Fibroblast of mammary gland (primary cell): ENCODE measurements at places on chromosomes 7 and 10.
A peak's percentile ranks its signal among the peaks of the same experiment; 100 is the strongest.

- DNase-seq: no peak
These were observed 82.8 kb upstream of the C7orf33 start for GRCh38 chr7:148507787-148508186.

GRCh38 chr7:131921016-131921415 lies 364.6 kb upstream of the PODXL start:
- DNase-seq: peak; percentile 5

DNA sequence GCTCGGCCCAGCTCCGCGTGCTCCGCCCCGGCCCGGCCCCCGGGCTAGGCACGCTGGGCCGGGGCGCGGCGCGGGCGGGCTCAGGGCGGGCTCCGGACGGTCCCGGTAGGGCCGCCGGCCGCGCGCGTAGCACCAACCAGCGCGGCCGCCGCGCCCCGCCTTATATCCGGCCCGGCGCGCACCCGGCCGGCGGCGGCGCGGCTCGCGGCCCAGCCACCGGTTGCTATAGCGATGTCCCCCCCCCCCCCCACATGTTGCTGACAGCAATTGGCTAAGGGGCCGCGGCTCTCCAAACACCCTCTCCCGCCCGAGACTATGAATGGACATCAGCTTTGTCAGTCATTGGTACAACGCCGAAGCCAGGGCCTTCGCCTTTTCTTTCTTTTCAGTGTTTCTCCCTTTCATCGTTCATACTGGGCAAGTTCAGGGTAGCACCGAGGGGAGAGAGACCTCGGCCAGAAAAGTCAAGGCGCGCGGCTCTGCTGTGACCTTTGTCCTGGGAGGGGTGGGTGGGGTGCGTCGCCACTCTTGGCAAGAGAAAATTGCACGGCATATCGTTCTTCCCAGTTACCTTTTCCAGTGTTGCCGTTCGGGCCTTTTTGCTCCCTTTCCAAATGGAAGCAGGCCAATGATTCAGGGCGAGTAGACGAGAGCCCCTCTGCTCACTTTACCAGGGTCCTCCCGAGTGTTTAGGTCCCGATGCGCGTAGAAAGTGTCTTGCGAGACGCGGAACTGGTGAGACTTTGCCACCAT lies 354.2 kb downstream of the DNAJB6 start:
- peak; percentile 80 for DNase-seq

DNA sequence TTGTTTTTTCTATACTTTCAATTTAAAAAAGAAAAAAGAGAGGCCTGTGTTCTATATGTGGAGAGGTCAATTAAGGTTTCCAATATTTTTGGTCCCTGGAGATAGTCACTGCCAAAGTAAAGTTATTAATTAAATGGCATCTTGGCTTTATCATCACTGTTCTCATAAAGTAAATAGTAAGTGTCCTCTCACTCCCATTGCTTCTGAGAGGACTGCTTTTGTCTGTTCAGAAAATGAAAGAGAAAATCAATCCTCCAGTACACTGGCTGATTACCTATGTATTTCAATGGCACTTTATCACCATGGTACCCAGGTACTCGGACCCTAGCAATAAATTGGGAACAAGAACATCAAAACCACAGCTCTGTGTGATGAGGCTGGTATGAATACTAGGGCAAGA lies 94.0 kb downstream of the RNLS start:
- no peak for DNase-seq

DNA sequence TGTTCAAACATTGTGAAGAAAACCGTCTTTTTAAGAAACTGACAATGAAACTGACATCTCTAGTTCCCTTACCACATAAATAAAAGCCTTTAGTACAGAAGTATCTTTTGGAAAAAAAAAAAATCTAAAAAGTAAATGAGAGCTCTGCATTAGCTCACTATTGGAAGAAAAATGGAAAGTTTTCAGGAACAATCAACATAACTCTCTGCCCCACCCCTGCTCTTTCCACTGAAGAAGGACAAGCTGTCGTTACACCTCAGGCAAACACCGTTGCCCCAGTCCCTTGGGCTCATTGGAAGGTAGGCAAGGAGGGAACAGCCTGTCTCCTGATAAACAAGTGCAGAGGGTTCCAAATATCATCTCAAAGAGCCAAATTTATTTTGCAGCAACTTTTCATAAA lies 22.4 kb upstream of the C1QL3 start:
- DNase-seq: no peak

DNA sequence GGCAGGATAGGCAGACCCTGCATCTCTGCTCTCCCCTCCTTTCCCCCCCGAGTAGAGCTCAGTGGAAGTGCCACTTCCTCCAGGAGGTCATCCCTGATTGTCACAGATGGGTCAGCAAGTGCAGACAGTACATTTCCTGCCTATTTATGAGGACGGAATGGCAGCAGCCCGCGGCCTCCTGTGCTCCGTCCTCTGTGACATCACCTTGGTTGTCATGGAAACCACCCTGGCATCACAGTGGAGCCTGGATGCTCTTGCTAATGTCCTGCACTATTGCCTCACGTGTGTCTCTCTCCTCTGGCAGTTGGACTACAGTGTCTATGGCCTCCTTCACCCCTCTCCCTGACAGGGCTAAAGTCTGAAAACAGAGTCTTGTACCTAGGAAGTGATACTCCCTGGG lies 148.6 kb downstream of the SH3PXD2A start:
- DNase-seq: no peak

DNA sequence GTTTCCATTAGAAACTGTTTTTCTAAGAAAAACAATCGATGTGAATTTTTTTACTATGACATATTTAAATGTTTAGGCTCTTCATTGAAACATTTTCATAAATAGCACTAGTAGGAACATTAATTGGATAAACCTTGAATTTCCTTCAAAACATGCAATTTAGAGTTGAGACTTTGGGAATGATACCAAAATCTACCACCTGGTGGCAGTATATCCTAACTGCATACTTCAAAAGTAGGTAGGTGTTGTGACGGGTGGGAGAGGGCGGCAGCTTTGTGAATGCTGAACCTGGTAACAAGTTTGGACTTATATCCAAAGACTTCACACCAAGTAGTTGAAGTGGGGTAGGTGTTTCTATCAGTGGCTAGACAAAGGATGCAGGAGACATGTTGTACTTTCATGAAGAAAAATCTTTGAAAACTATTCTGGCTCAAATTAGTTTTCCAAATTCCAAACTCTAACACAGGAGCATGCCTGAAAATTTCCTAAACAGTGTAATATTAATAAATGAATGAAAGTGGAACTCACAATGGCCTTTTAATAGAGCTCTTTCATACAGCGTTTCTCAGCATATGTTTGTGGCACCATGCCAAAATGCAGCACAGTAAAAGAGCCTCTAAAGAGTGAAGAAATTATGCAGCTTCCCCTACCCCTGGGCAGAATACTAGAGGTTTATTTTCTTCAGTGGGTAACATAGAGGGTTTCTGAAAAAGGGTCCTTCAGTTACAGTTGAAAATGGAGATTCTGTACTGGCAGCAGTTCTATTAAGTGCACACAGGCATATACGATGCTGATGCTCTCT lies 201.0 kb upstream of the TPK1 start:
- peak; percentile 45 for DNase-seq

DNA sequence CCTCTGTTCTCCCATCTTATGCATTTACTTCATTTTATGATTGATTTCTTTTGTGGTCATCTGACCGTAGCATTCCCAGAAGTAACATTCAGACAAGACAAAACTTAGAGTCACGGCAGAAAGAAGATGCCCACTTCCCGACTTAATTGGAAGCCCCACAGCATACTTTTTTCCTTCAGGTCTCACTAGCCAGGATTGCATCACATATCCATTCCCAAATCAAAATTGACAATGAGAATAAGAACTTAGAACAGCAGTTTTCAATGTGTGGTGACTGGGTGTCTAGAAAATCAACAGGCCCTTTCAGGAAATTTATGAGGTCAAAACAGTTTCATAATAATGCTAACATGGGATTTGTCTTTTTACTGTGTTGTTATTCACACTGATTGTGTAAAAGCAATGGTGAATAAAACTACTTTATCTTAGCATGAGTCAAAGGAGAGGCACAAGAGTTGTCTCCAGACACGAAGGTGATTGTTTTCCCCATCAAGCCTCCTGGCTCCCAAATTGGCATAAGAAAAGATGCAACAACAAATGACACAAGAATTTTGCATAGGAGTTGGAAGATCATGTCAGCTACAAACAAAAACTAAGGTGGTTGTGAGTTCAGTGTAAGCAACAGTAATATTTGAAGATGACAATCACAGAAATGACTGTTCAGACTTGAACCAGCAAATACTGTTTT lies 493.9 kb downstream of the HTR7 start:
- DNase-seq: no peak
